NCI-H510A treated with DMSO at 0.1 percent for 48 hours (cell line): ENCODE measurements at places on chromosomes 2 and 18.

DNA sequence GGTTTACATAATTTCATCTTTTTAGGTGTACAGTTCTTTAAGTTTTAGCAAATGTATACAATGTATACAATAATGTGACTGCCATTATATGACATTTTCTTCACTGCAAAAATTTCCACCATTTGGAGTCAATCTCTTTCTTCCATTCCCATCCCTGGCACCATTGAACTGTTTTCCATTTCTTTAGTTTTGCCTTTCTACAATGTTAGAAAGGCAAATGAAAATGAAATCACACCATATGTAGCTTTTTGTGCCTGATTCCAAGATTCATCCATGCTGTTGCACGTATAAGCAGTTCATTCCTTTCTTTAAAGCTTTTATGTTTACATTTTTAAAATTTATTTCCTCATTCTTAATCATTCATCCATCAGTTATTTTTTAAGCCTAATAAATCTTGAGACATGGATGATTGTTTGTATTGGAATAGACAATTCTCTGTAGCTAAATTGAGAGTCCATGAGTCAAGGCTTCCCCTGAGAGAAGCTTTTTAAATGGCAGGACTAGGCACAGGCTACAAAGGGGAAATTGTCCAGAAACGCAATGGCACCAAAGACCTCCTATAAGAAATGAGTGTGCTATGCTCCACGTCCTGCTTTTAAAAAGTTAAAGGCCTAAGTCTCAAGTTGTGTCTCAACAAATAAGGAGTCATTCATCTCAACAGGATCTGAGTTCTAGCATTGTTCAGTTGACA lies 8.7 kb upstream of the COL5A2 start:
- no peak for DNase-seq

GRCh38 chr2:222653280-222653679 lies 2.6 kb downstream of the FARSB start:
- DNase-seq, result no peak

DNA sequence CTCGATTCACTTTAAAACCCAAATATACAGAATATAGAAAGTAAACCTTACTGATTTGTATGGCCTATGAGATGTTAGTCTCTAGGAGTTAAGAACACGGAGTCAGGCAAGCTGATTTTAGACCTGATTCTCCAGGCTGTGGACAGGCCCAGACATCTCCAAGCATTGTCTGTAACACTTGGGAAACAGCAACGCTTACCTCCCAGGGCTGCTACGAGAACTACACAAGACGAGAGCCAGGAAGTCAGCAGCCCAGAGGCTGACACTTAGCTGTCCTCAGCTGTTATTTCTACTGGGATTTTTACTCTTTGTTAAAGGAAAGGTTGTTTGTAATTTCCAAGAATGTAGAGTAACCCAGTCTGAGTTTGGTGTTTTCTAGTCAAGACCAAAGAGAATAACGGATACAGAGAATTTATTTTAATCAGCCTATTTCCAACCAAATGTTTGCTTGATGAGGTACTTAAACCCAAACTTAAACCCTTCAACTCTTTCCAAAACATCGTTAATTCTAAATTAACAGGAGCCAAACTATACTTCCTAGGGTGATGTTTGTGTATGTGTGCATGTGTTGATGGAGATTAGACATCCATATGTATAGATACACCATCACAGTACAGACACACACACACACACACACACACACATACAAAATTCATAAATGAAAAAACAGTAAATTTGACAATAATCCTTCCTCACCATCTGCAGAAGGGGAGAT lies 123.4 kb downstream of the LAMA1 start:
- DNase-seq, result no peak

GRCh38 chr2:2318949-2319348 lies 12.1 kb downstream of the MYT1L start:
- no peak for DNase-seq

DNA sequence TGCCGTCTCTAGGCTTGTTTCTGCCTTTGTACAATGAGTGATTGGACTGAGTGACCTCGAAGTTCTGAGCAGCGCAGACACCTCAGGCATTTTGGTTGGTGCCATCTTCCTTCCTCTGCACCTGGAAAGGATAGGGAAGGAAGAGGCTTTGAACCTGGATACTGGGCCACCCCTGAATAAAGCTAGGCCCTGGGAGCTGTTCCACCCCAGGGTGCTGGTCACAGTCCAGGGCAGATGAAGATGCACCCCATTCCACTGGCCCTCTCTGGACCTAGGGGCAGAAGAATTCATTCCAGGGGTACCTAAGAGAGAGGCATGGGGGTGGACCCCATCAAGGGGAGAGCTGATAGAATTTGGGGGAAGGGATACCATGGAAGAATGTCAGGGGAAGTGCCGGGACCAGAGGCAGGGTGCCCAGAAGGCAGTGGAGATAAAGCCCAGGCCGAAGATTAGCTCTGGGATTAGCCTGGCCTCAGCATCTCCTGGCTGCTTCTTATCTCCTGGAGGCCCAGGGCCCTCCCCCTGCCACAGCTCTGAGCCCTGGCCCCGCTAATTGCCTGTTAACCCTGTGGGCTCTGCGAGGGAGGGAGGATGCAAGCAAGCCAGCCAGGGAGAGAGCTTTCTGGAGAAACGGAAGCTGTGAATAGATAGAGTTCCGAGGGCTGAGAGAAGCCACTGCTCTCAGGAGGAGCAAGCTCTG lies 11.4 kb downstream of the ASIC4 start:
- DNase-seq, result no peak

GRCh38 chr2:192286093-192286701 lies 91.5 kb upstream of the TMEFF2 start:
- DNase-seq, result no peak

DNA sequence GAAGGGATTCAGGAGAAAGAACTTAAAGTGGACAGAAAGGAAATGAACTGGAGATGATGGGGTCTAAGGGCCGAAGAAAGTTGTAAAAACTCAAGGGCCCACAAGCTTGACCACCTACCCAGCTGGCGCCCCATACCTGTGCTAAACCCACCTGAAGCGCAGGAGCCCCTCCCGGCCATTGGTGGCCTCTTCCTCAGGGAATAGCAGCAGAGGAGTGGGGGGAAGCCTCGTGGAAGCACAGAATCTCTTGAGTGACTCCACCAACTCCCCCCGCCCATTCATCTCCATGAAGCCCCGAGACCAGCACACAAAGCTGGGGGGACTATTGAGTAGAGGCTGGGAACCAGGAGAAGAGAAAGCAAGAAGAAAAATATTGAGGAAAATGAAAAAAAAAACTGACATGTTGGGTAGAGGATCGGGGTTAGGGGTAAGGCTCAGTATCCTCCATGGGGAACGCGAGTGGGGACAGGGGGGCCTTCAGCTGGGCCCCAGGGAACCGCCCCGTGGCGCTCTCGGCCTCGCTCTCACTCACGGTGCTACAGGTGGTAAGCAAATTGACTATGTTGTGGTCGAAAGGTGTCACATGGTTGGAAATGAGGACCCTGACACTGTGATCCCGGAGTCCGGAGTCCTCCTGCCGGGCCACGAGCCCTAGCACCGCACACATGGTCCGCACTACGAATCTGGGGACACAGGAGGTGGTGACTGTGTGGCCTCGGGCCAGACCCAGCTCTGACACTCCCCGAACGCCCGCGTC lies 728 bp downstream of the AUP1 start:
- no peak for DNase-seq

DNA sequence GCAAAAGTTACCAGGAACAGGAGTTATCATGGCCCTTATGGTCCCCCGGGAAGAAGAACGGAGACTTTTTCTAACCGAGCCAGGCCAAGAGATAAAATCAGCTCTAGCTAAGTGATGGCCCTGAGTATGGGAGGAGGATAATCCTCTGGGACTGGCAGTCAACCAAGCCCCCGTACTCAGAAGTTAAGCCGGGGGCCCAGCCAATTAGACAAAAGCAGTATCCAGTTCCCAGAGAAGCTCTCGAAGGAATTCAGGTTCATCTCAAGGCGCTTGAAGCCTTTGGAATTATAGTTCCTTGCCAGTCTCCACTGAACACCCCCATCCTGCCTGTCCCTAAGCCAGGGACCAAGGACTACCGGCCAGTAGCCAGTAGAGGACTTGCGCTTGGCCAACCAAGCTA lies 365.3 kb upstream of the TCF4 start:
- DNase-seq, result no peak

- DNase-seq, result no peak
Observed at GRCh38 chr18:8721716-8722115, 16.4 kb downstream of the MTCL1 start.

GRCh38 chr2:101551336-101551888 lies 76.5 kb upstream of the RFX8 start:
- DNase-seq, result no peak

- DNase-seq, result no peak
Observed at GRCh38 chr2:37201766-37202165, 5.5 kb downstream of the CEBPZOS start.

GRCh38 chr2:163859951-163860350 lies 124.1 kb upstream of the FIGN start:
- no peak for DNase-seq

- no peak for DNase-seq
Observed at GRCh38 chr2:15758848-15759247, 167.2 kb downstream of the DDX1 start.

DNA sequence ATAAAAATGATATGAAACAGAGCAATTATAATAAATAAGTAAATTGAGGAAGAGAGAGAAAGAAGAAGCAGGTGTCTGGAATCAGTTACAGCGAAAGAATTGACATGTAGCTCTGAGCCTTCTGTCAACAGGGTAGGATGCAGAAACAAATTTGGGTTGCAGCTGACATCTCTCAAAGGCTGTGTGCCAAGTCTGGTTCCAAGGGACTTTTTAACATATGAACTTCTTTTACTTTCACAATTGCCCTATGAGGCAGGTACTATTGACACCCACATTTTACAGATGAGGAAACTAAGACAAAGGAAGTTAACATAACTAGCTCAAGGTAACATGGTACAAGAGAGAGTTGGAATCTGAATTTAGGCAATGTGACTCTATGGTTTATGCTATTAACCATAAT lies 260.0 kb downstream of the ASXL3 start:
- DNase-seq, result peak; percentile 60

DNA sequence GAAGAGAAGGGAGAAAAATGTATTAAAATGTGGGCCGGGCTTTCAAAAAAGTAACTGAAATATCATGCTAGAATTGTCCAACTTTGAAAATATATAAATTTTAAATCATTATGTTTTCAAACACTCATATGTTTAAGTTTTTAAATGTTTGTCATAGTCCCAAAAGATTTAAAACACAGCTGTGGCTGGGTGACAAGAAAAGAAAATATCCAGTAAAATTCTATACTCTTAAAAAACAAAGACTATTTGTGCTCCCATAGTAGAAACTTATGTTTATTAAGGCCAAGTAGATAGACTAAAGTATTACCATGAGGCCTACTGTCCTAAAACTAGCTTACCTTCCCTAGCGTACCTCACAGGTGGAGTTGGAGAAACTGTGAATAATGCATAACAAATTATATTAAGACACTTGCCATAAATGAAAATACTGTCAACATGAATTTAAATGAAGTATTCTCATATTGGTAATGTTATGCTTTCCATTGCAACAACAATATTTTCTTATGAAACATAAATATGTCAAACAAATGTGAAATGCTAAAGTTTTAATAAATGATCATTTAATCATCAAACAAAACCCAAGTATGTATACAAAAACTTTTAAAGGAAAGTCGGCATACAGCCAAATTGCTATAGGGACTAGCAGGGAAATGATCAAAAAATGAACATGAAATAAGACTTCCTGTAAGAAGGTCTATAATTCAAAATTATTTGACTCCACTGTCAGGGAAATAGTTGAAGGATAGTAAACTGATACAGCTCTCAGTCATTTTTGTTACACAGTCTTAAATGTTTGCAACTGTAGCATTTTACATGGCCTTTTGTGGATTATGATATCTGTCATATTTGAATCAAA lies 13.4 kb downstream of the MEIS1 start:
- DNase-seq, result no peak

DNA sequence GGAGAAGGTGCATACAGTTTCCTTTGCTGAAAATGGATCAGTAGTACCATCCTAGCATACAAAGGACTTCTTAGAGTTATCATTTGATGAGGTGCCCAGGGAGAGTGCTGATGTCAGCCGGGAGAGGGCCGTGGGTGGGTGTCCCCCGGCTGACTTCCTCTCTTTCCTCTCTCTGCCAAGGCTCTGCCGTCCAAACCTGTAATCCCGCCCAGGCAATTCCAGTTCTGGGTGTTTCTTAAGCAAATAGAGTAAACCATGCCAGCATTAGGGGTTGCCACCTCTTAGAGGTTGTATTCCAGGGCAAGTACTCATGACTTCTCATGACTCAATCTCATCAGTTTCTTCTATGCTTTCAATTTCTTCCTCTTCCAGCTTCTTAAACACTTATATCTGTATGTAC lies 117.2 kb downstream of the GATA6 start:
- DNase-seq, result no peak

GRCh38 chr2:16716024-16716423 lies 50.4 kb upstream of the CYRIA start:
- no peak for DNase-seq

- no peak for DNase-seq
Observed at GRCh38 chr18:58453913-58454317, 175.0 kb downstream of the ALPK2 start.

GRCh38 chr2:101858246-101858645 lies 133.5 kb upstream of the IL1R2 start:
- DNase-seq, result no peak

DNA sequence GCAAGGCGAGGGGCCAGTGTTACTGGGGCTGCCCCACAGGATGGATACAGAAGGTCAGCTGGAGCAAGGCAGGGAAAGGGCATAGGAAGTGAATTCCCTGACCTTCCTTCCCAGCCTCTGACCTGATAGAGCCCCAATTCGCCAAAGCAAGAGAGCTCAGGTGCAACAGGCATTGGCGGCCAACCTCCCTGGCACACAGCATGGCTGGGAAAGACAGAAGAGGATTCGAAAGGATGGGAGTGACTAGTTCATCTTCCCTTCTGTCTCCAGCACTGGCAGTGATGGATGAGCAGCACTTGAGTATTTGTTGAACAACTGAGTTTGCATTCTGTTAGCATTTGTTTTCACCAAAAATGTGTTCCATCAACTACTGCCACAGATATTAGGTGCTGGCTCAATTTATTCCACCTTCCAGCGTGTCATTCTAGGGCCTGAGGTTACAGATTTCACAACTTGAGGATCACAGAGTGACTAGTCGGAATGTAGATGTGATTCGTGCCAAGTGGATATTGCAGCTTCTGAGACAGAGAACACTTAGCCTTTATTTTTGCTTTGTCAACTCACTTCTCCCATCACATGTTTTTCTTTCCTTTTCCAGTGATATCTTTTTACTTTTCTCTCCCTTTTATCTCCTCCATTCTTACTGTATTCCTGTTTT lies 6.2 kb downstream of the COPS8 start:
- no peak for DNase-seq
